T-helper 22 cell (primary cell): ENCODE measurements at places on chromosomes 7 and 10.
A peak's percentile ranks its signal among the peaks of the same experiment; 100 is the strongest.

DNA sequence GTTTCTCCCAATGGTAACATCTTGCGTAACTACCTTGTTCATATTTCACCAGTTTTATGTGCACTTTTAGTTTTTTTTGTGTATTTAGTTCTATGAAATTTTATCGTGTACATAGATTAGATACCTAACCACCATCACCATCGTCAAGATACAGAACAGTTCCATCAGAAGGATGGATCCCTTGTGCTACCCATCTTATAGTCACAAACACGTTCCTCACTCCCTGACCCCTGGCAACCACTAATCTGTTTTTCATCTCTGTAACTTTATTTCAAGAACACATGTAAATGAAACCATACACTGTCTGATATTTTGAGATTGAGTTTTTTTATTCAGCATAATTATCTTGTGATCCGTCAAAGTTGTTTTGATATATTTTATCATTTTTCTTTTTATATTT, 29.9 kb downstream of the FANK1 start:
- no peak for DNase-seq

GRCh38 chr7:80347173-80347572, 164.7 kb downstream of the GNAT3 start:
- no peak for DNase-seq

- DNase-seq, result no peak
These were observed 289.5 kb downstream of the KCNMA1 start for GRCh38 chr10:77348082-77348481.

- DNase-seq, result no peak
These were observed 267.0 kb downstream of the FRMD4A start for GRCh38 chr10:14063531-14064285.

DNA sequence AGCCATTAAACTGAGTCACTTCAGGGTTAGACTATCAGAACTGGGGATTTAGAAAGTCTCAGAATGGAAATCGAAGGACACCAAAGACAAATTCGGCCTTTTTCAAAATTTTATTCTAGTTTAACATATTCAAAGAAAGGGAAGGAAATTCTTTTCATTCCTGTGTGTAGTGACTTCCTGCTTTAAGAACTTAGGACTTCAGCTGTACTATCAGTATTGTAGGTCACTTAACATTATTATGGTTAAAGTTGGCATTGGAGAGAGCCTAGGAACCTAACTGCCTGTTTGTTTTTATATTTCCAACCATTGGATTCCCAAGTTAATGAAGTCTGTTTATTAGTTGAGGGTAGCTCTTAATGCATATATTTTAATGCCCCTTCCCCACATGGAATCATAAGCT, 63.7 kb downstream of the PTEN start:
- no peak for DNase-seq

DNA sequence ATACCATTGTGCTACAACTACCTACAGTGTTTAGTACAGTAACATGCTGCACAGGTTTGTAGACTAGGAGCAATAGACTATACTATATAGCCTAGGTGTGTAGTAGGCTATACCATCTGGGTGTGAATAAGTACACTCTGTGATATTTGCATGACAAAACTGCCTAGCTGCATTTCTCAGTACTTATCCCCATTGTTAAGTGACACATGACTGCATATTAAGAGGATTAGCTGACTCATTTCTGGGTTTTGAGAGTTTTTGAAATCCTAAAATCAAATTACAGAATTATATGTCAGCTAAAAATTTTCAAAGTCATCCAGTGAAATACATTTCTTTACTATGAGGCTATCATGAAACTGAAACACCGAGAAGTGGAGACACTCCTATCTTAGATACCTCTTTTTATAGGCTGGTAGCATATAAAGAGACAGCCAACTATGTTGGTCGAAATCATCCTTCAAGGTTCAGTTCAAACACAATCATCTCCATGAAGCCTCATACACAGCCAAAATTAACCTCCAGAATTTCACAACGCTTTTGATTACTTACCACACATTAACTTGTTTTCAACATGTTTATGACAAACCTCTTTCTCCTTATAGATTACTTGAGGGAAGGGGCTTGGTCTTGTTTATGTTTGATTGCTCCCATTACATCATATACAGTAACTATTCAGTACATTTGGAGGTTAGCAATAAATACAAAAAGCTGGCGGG, 89.8 kb upstream of the ANK3 start:
- DNase-seq, result no peak

- peak; percentile 54 for DNase-seq
These were observed 1.4 kb upstream of the CUX1 start for GRCh38 chr7:101815826-101816594.

GRCh38 chr7:126780993-126781392, 471.7 kb downstream of the GRM8 start:
- no peak for DNase-seq

DNA sequence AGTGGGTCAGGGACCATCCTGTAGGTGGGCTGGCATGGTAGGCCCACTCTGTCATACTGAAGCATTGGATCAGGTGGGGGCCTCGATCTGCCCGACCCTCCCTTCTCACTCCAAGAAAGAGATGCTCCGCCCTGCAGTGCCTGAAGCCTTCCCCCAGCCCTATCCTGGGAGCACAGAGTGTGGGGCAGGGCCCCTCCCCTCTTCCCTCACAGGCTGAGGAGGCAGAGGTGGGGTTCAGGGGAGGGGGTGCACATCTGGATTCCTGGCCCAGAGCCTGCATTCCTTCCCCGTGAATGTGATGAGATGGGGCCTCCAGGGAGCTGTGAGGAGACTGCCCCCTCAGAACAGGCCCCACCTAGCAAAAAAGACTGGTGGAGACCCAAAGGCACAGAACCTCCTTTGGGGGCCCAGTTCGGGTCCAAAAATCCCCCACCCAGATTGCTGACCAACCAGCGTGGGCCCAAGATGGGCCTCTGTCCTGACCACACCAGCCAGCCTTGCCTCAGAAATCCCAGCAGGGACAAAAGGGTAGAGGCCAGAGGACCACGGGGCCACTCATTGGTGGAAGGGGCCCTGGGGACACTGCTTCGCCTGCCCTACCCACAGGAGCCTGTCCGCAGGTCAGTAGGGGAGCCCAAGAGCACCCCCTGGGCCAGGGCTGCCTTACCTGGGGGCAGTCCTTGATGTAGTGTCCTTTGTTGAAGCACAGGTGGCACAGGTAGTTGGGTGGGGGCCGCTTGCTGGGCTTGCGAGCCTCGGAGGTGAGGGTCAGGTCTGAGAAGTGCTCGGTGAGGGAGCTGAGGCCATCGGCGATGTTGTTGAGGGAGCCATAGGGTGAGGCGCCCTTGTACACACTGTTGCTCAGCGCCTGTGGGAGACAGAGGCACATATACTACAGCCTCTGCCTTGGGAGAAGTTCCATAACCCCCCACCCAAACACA, 13.3 kb downstream of the ZCCHC24 start:
- DNase-seq, result no peak

DNA sequence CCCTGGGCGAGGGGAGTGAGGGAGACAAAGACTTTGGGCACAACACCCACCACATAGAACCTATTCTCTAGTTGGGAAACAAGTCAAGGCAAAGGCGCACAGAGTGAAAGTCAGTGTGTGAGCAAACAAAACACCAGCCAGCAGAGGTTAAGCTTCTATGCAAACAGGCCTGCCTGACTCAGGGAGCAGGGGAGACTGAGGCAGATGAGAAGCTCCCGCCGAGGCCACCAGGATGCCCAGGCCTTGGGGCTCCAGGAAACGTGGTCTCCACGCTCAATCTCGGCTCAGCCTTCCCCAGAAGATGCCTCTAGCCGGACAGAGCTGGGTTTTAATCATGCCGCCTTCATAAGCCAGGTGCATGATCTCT, 74.1 kb upstream of the KCNMA1 start:
- no peak for DNase-seq

DNA sequence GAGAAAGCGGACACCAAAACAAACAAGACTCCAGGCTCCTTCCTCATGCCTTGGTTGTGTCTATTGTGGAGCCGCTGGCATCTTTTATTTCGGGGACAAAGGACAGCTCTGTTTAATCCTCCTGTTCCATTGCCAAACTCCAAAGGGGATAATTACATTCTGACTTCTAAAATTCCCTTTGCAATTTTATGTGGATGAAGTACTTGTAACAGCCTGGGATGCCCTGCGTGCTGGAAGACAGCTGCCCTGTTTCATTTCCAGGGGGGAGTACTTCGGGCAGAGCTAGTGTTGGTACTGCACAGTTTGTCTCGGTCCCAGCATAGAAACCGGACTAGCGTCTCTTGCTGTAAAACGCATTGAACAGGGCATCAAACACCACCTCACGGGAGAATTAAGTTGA, 90.9 kb downstream of the BAMBI start:
- no peak for DNase-seq

- DNase-seq, result no peak
These were observed 144.5 kb downstream of the REEP3 start for GRCh38 chr10:63665670-63666134.

- DNase-seq, result no peak
These were observed 5.8 kb downstream of the ZNF212 start for GRCh38 chr7:149245244-149245643.

- DNase-seq, result no peak
These were observed 76.5 kb upstream of the GRID1 start for GRCh38 chr10:86443069-86443468.

DNA sequence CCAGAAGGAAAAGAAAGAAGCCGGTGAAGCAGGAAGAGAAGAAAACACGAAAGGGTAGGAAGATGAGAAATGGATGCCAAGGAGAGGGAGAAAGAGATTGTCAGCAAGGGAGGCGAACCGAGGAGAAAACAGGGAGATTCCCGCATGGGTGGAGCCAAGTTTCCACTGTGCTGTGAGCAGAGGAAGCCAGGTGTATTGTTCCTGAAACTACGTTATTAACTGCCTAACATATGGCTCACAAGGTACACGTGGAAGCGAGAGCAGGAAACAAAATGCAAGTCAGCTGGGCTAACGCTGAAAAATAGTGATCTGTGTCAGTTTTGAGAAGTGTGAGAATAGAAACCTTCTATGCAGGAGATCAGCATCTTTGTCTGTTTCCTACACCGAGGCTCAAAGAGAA, 20.4 kb upstream of the HIPK2 start:
- DNase-seq, result no peak

- no peak for DNase-seq
These were observed 127.0 kb upstream of the FZD1 start for GRCh38 chr7:91137153-91137787.

- DNase-seq, result no peak
These were observed 19.8 kb upstream of the PRRT4 start for GRCh38 chr7:128381161-128381821.

GRCh38 chr7:25625306-25625992, 397.2 kb upstream of the NPVF start:
- no peak for DNase-seq

GRCh38 chr10:112650588-112651030, 203.6 kb downstream of the VTI1A start:
- no peak for DNase-seq

GRCh38 chr7:19725770-19726169, 16.9 kb upstream of the POLR1F start:
- DNase-seq, result no peak

DNA sequence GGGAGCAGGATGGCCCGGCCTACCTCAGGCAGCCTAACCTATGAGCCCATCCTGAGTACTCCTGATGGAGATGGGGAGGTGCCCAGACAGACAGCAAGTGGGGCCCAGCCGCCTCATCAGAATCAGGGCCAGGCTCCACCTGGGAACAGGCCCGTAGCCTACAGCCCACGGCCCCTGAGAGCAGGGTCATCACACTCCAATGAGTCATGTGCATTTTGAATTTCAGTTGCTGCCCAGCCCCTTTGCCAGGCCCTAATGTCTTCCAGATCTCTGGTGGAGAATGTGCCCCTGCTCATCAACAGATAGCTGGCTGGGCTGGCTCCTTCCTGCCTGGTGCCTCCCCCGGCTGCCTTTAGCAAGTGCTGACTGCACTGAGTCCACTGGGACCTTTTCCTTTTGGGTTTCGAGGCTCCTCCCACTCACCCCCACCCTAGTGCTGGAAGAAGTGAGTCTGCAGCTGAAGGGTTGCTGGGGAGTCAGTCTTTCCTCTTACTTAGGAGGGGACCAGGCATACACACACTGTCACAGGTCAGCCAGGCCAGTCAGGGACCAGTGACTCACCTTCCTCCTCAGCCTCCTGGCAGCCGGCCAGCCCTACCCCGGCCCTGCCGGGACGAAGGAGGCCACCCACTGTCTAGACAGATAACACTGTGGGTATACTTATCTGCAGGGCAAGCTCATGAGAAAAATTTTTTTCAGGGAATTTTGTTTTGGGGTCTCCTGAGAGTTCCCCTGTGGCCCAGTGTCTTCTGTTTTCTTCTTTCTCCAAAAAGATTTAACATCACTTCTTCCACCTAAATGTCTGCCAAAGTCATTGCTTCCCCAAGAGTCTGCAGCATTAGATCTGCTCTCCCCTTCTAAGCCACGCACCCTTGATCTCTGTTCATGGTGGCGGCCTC, 9.1 kb upstream of the ASIC3 start:
- peak; percentile 24 for DNase-seq

GRCh38 chr10:117005527-117006055, 604 bp upstream of the SHTN1 start:
- DNase-seq, result no peak

GRCh38 chr7:136912339-136912738, 43.9 kb downstream of the CHRM2 start:
- DNase-seq, result no peak

DNA sequence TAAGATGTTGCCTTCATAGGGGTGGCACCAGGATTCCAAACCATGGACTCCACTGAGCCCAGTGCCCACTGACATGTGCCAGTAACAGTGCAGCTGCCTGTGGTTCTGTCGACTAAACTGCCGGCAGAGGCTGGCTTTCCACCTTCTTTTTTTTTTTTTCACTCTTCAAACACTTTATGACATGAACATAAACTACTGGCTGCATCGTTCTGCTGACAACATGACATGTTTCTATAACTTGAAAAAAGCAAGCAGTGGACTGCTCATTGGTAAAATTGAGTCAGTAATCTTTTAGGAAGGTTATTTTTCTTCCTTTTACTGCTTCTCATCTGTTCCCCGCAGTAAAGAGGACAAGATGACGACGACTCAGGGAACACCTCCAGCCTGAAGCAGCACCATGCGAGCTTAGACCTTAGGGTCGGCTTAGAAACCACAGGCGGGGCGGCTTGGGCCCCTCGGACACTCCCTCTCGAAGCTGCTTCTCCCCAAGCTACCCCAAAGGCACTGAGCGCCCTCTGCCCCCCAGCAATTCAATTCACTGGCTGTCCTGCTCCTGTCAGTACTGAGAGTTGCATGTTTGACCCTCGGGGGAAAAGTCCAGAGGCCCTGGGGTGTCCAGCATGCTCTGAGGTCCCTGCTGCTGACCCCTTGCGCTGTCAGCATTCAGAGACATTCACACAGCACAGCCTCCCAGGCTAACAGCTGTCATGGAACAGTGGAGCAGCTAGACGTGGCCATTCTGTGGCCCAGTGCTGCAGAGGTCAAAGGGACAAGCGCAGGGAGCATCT, 112.5 kb downstream of the EGFR start:
- no peak for DNase-seq

- DNase-seq, result no peak
These were observed 630.0 kb upstream of the FOXK1 start for GRCh38 chr7:4052130-4052529.

GRCh38 chr10:79193694-79194382, 125.1 kb downstream of the ZMIZ1 start:
- DNase-seq, result no peak

GRCh38 chr10:93999401-93999851, 5.7 kb downstream of the PLCE1 start:
- no peak for DNase-seq

GRCh38 chr7:25849500-25850184, 302.4 kb upstream of the NFE2L3 start:
- DNase-seq, result no peak
